ENCODE measurements at places on chromosomes 12 and 14.

GRCh38 chr12:50197297-50197727 is 30.1 kb upstream of the CERS5 start:
- no peak for DNase-seq

DNA sequence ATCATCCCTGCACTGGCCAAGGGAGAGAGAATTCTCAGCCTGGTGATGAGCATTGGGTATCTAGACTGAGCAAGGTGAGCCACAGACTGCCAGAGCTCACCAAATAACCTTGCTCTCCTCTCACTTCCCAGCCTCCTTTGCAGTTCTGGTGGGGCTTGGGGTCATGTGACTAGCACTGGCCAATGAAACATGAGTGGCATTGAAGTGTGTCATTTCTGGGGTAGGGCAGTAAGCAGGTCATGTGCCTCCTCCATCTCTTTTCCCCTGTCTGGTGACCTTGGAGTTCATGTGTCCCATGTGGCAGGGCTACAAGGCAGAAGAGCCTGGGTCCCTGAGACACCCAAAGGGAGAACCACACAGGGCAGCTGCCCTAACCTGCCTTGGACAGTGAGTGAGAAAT is 3.6 kb upstream of the KRT72 start:
- no peak for DNase-seq

- no peak for DNase-seq
These were observed 71.7 kb upstream of the ETV6 start for GRCh38 chr12:11577658-11578260.

DNA sequence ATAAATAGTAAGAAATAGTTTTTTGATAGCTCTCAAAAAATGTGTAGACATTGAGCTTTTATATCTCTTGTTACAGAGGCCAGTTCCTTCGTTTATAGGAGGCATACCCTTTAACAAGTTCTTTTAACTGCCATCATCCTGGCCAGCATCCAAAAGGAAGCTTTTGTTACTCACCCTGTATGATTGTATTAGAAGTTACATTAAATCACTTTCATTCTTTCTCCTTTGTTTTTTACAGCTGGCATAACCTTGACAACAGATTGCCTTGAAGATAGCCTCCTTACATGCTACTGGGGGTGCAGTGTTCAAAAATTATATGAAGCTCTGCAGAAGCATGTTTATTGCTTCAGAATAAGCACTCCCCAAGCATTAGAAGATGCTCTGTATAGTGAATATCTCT is 20.1 kb downstream of the CGRRF1 start:
- DNase-seq, result no peak

- no peak for DNase-seq
These were observed 1.8 kb downstream of the ALX1 start for GRCh38 chr12:85281636-85282312.

DNA sequence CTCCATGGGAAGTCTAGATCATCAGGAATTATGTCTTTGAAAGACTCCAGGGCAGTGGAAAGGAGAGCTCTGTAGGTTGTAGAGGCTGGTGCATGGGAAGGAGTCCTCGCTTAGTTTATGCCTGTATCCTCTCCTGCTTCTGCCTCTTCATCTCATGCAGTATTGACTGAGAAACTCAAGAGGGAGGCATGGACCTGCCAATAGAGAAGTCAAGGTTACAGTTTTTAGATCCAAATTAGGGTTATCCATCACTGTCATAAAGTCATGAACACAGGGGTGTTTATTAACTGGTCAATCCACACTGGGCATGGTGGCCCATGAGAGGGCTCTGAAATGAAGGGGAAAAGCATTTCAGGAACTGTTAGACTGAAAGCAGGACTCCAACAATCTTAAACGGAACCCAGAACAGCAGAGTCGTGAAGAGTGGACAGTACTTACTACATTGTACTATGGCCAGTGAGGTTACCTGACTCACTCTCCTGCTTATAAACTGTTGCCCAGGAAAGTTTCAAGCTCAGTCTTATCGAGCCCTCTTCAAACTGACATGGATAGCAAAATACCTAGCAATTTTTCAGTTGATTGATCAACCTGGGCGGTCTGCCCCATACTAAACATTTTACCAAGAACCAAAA is 30.1 kb upstream of the DHRS7 start:
- no peak for DNase-seq

DNA sequence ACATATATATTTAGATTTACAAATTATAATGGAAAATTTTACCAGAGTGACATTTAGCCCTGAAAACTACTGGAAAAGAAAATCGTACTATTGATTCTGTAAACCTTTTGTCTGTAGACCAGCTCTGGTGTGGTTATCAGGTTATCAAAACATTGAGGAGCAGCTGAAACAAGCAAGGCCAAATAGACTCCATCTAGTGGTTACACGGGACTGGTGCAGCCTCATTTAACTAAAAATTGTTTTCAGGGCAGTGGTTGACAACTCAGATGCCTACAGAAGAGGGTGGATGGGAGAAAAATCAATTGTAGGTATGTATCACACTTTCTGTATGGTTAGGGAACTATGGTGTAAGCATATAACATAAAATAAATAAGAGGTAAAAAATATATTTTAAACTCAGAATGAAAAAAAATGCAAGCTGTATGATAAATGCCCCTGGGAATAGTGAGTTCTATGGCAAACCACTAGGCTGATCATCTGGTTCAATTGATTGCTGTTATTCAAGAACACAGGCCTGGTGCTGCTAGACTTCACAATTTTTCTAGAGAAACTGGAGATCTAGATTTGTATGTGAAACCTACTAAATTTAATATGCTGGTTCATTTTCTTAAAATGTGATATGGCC is 51.2 kb downstream of the ACSS3 start:
- peak; percentile 57 for DNase-seq

DNA sequence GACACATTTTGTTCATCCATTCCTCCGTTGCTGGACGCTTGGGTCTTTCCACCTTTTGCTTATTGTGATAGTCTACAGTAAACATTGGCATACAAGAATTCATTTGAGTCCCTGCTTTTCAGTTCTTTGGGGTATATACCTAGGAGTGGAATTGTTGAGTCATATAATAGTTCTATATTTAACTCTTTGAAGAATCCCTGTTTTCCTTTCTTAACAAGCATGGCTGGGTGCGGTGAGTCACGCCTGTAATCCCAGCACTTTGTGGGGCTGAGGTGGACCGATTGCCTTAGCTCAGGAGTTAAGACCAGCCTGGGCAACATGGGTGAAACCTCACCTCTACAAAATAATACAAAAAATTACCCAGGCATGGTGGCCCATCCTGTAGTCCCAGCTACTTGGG is 75.4 kb downstream of the CCDC92 start:
- no peak for DNase-seq

DNA sequence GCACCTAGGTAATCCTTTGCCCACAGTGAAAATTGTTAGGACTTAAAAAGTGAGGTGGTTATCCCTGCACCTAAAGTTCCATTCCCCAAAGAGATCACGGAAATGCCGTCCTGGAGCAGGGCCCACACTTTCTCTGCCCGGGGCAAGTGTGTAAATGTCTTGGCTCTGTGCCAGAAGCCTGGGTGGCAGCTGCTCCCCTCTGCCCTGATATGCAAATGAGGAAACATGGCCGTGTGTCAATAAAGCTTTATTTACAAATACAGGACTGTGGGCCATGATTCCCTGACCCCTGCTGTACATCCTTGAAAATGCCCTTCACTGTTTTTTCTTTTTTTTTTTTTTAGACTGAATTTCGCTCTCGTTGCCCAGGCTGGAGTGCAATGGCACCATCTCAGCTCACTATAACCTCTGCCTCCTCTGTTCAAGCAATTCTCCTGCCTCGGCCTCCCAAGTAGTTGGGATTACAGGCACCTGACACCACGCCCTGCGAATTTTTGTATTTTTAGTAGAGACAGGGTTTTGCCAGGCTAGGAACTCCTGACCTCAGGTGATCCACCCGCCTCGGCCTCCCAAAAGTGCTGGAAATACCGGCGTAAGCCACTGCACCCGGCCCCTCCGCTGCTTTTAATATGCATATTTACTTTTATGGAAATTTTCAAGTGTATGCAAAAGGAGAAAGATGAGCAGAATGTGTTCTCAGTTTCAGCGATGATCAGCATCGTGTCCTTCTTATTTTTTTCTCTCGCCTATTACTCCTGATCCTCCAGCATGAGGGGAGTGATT is 75.5 kb downstream of the GALNT9 start:
- DNase-seq, result no peak

DNA sequence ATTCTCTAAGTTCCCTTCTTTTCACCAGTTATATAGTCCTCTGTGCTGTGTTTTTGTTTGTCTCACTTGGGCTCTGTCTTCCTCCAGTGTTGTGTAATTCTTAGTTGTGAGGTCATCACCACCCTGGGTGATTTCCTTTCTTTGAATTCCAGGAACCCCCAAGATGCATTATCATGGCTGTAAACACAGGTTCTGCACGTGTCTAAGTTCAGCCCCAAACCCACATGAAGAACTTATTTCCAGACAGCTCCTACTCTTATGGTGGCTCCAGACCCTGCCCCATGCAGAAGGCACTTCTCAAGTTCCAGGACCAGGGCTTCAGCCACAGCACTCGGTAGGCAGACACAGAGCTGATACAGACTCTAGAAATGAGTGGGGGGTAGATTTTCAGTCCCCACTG is 560.5 kb downstream of the BCL11B start:
- no peak for DNase-seq

All from iPS-NIHi11 (cell line).